NCI-H1105 treated with DMSO at 0.1 percent for 48 hours (cell line): ENCODE measurements at places on chromosomes 6 and 20.

DNA sequence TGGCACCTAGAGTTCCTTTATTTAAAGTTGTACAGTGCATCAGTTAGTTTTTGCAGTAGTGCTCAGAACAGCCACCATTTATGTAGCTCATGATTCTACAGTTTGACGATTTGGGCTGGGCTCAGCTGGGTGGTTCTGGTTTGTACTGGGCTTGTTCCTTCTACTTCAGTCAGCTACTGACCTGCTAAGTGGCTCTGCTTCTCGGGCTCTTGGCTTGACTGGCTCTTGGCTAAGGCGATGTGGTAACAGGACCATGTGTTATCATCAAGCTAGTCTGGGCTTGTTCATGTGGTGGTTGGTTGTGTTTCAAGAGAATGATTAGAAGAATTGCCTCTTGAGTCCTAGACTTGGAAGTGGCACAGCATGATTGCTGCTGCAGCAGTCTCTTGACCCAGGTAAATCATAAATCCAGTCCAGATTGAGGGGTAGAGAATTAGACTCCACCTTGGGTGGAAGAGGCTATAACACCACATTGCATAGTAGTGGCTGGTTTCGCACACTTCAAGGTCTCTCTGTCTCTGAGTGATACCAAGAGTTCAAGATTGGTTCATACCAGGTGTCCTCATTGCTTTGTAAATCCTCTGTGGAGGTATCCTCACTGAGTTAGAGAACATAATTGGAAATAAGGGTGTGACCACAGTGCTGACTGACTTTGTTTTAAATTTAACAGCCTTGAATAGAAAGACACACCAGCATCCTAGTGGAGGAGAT lies 253.0 kb downstream of the ARID1B start:
- peak; percentile 90 for DNase-seq

DNA sequence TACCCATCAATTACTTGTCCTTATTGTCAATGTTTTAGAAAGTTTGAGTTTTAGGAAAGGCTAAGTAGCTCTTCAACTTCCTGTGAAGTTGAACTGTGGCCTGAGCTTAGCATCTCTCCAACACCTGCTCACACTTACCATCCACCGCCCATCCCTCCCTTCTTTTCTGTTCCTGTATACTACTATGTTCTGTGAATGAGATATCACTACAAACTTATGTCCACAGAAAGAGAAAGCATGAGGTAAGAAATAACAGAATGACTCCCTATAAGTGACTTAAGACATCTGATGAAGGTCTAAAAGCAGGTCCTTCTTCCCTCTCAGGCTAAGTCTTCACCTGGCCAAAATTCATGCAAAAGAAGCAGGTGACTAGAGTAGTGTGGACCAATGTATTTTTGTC lies 246.3 kb upstream of the PREP start:
- no peak for DNase-seq

DNA sequence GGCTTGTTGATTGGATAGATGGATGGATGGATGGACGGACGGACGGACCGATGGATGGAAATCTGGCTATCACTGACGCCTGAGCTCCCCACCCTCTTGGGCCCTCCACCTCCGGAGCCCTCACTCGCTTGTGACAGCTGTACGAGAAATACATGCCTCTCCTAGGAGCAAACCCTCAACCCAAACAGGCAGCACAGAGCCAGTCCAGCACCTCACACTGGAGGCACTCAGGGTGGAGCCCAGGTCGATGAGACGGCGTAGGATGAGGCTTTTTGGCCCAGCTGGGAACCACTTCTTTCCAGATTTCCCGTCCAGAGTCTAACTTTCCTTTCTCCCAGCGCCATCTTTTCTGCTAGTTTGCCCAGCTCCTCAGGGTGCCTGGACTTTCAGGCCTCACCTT lies 2.7 kb upstream of the LY6G5C start:
- no peak for DNase-seq

DNA sequence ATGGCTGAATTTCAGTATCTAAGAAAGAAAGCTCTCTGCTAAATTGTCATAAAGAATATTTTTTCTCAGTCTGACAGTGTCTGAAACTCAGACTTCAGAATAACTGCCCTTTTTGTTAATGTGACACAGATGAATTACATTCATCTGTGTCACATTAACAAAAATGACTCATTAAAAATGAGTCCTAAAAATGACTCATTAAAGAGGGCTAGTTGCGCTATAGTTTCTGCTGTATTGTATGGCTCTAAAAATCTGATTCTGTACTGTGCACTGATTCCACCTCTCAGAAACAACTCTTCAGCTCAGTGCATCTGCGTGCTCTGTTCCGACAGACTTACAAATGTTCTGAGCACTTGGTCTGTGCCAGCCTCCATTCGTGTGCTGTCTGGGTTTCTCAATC lies 15.0 kb downstream of the RNF114 start:
- no peak for DNase-seq

DNA sequence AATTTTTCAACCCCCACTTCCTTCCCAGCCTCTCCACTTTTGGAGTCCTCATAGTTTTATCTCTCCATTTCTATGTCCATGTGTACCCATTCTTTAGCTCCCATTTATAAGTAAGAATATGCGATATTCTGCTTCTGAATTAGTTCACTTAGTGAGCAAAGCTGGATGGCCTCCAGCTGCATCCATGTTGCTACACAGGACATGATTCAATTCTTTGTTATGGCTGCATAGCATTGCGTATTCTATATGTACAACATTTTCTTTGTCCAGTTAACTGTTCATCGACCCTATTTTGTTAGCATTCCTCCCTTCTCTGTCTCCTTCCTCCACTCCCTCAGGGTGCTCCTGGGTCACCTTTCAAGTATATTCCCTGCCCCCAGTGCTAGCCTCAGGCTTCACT lies 210.0 kb upstream of the SSTR4 start:
- no peak for DNase-seq

DNA sequence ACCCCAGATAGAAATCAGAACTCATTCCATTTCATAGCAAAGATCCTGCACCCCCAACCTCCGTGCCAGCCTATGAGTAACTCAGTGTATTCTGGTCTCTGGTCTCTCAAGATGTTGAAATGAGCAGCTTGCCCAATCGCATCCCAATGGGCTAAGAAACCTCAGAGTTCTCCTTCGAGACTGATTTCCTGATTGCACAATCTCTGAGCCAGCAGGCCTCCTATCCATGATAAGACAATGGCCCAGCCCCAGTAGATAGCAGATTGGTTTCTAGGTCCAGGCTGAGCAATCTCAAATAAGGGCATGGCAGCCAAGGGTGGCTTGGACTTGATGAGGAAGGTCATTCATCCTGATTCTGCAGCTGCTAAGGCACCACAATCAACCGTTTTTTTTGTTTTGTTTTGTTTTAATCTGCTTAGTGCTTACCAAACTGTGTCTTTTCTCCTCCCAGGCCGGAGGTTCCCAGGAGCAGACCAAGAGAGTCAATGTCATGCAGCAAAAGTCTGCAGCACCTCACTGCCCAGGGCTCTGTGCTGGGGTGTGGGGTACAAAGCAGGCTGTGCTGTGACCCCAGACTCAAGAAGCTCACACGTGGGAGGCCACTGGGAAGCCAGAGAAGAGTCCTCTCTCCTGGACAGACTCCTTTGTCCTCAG lies 125.1 kb upstream of the NXT1 start:
- no peak for DNase-seq

DNA sequence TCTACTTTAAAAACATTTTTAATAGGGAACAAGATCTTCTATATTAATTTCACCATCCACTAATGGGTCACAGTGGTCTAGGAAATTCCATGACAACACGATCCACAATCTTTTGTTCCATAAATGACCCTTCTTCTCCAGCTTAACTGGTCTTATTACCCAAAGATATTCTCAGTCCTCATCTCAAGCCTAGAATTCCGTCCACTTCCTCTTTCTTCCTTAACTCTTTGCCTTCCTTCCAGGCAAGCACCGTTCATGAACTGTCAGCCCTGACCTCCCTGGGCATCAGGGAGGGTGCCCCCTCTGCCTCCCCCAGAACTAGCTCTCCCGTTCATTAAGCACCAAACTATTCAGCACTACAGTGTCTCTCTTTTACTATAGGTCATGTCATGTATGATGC lies 8.0 kb downstream of the SAYSD1 start:
- DNase-seq: no peak

- DNase-seq: no peak
Observed at GRCh38 chr6:8914700-8915099, 479.4 kb upstream of the SLC35B3 start.
